Neural progenitor cell (in vitro differentiated cells): ENCODE measurements at places on chromosomes 5 and 9.

DNA sequence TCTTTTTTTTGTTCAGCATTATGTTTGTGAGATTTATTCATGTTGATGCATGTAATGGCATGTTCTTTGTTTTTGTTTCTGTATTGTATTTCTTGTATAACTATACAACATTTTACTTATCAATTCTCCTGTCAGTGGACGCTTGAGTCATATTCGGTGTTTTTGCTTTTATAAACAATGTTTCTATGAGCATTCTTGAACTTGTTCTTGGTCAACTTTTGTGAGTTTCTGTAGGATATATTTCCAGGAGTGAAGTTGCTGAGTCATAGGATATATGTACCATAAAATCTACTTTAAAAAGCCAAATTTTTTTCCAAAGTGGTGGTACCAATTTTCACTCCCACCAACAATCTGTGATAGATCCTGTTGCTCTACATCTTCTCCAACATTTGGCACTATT is 104.8 kb downstream of the VCAN start:
- no peak for DNase-seq

DNA sequence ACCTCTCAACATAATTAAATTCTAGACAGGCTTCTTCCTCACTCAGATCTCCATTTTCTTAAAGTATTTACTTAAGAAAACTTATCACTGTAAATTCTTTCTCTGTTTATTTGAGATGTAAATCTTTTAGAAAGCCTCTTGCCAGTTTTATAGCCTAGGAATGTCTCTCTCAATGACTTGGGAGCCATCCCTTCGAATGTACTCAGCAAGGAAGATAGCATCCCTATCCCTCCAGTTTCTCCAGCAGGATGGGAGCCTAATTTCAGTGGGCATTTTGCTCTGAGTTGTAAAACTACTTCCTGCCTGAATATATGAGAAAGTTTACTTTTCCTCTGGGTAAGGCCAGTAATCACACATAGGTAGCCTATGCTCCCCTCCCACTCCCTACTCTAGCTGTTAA is 558.5 kb upstream of the ARRDC3 start:
- DNase-seq = no peak

GRCh38 chr5:159440968-159441367 is 110.7 kb upstream of the IL12B start:
- no peak for DNase-seq

DNA sequence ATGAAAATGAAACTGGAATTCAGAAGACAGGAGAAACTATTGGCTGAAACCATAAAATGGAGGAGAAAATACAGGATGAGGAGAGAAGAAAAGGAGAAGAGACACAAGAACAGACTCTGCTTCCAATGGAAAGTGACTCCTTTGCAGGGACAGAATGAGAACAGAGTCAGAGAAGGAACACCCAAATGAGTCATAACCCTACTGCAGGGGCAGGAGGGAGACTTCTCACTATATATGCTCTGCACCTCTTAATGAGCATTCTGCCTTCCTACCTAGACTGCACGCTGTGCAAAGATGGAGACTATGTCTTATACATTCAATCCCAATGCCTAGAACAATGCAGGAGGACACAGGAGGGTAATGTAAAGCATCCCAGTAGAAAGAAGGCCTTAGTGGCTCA is 2.1 kb downstream of the SAXO1 start:
- no peak for DNase-seq

DNA sequence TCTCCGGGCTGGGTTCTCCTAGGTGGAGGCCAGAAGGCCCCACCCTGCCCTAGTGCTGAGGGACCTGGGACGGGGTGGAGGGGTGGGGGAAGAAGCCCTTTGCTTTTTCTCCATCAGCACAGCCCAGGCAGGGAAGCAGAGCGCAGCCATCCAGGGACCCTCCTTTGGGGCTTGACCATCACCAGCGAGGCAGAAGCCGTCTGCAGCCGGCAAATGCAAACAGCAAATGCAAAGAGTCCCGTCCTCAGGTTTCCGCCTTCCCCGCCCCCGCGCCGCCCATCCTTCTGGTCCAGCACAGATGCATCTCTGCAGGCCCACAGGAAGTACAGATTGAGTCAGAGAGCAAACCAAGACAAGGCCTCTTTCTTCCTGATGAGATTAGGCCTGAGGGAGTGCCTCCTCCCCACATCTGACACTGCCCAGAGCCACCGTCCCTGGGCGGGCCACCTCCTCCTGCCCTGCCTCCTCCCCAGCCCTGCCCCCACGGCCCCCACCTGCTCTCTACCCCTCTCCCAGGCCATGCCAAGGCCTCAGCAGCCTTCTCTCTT is 23.4 kb downstream of the CORO2A start:
- DNase-seq = peak; percentile 65

- no peak for DNase-seq
Observed at GRCh38 chr5:88979726-88980125, 96.7 kb upstream of the MEF2C start.

GRCh38 chr9:2691626-2692025 is 25.7 kb upstream of the KCNV2 start:
- DNase-seq = no peak

DNA sequence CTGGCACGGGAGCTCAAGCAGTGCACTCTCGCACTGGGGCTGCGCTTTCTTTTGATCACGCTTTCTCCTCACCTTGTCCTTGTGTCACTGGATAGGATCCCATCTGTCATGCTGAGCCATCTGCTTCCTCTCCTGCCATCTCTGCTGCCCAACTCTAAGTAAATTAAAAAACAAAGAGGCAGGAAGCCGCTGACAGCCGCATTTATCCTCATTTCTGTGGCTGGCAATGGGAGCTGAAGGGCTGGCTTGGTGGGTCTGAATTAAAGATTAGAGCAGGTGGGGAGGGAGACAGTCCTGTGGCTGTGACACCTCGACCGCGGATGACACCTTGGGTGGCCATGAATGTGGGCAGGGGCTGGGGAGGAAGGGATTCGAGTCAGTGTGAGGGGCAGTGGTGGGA is 159.2 kb upstream of the ALDH1B1 start:
- no peak for DNase-seq

DNA sequence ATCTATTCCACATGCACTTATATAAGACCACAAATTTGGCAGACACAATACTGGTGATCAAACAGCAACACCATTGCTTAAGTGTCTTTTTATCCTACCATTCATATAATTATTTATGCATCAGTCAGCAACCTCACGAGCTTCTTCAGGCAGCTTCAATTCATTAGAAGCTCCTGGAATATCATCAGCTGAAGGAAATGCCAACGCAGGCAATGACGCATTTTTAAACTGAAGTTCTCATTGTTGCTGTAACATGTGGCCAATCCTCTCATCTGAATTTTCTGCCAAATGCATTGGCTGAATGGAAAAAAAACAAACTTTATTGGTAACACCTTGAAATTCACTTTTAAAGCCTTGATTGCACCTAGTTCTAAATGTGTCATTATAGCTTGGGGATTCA is 376.4 kb upstream of the RGMB start:
- DNase-seq = no peak

DNA sequence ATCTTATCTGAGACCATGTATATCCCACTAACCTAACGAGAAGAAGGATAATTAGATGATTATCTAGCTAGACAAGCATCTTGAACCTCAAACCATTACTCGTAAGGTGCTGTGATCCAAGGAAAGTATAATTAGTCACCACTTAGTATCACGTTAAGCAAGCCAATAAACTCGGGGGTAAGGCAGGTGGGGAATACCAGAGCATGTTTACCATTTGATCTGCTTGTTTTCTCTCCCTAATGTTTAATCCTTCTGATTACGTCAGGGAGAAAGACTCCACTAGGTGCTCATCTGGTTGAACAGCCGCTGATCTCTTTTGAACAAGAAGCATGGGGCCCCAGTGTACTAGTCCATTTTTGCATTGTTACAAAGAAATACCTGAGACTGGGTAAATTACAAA is 69.9 kb upstream of the SLC1A1 start:
- DNase-seq = no peak

- peak; percentile 49 for DNase-seq
Observed at GRCh38 chr5:79702606-79703380, 13.2 kb downstream of the CMYA5 start.

GRCh38 chr5:59864718-59865117 is 28.8 kb downstream of the PDE4D start:
- no peak for DNase-seq

GRCh38 chr5:17400724-17401469 is 97.1 kb upstream of the TAF11L2 start:
- peak; percentile 48 for DNase-seq

DNA sequence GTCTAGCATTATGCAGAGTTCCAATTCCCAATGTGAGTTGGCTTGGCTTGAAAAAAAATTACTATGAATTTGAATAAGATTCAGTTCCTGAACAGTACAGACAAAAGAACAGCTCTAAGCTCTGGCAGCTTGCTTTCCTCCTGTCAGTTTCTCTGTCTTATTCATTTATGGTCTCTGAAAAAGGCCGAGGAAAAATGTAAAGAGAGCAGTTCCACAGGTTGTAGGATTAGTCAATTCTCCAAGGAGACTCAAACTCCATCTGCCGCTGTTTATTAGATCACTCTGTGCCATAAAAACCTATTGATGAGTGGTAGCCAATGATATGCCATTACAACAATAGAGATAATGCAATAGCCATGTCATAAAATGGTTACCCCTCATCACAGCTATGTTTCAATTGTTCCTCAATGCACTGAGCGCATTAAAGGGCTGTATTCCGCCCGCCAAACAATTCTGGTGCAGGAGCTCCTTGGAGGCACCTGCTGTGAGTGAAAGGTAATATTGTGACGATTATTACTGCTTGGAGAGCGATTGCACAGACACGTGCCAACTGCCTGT is 188.2 kb downstream of the ARRDC3 start:
- no peak for DNase-seq

DNA sequence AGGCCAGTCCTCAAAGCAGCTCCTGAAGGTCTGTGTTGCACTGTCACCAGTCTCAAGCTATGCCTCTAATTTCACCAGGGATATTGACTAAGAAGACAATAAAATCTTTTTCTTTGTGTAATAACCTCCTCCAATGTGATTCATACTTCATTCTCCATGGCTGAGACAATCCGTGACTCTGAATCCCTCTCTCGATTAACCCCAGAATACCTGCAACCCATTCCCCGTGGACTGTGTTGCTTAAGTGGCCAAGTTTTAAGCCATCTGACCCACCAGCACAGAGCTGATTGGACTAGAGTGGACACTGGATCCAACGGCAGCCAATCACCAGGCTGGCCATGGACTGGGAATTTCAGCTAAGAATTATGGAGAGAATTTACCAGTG is 5.4 kb upstream of the CCIN start:
- DNase-seq = no peak

GRCh38 chr9:130193531-130194377 is 21.6 kb downstream of the NCS1 start:
- DNase-seq = peak; percentile 58

GRCh38 chr9:35579130-35579529 is 25.9 kb upstream of the TESK1 start:
- no peak for DNase-seq

GRCh38 chr9:72257814-72258213 is 107.2 kb downstream of the ZFAND5 start:
- no peak for DNase-seq

DNA sequence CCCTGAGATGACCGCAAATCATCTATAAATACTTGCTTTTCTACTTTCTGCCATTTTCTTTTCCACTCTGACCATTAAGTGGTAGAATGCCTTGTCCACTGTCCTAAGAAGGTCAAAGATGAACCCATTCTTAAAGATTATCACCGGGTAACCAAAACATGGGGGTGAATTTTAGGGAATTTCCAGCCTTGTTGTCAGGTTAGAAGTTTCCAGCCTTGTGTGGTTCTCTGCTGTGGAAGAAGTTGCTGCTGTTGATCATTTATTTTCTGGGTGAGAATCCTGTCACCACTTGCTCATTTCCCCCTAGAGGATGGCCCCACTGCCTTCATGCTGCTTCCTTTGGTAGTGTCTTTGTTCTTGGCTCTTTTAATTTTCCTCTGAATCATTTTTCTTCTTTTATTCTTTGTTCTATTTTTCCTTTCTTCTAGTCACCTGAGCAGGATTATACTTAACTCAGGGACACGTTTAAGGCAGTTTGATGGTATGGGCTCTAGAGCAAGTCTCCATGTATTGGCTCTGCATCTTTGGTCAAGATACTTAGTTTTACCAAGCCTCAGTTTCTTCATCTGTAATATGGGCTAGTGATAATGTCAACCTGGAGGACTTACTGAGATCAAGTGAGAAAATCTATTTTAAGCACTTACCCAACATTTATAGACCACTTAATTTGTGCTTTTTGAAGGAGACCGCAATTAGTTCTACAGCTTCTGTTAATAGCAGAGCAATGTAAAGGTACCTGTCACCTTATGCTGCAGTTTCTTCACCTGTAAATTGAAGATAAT is 266.2 kb downstream of the ARHGAP26 start:
- no peak for DNase-seq

DNA sequence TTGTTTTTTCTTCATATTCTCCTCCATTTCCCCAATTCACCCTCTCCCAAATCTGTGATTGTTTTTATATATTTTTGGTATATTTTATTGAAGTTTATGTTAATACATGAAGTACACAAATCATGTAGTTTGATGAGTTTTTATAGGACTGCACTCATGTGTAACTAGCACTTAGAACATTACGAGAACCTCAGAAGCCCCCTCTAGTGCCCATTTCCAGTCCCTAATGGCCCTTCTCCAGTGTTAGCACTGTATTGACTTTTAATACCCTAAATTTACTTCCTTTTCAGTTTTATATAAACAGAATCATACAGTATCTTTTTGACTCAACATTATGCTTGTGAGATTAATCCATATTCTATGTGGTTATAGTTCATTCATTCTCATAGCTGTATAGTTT is 18.5 kb upstream of the FKTN start:
- no peak for DNase-seq

- no peak for DNase-seq
Observed at GRCh38 chr5:143432658-143433239, 29.3 kb upstream of the NR3C1 start.

DNA sequence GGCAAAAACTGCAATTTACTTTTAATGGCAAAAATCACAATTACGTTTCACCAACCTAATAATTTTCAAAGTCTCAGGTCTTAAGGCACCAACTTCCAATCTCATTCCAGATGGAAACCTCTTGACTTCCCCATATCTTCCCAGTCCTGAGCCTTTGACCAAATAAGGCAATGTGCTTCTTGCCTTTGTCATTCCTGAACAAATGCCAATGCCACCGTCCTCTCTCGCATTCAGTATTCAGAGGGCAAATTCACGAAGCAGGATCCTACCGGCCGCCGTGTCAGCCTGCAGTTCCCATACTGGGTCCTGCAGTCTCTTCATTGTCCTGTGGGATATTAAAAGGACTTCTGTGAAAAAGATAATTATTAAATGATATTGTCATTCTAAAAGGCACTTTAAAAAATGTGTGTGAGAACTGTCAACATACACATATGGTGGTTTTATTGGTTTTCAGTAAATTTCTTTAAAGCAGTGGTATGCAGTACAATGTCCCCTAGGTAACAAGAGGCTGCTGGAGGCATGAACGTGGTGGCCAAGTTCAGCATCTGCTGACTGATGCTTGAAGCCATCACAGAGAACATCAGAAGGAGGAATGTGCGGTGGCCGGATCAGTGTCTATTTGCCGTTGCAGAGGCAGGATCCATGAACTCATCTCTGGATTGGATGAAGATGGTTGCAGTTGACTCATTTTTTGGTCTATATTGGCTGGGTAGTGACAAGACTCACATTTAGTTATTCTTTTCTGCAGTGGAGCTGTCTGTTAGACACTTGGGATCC is 101.4 kb upstream of the IRX4 start:
- no peak for DNase-seq
